T-helper 2 cell (primary cell): ENCODE measurements at places on chromosomes 7 and 10.

DNA sequence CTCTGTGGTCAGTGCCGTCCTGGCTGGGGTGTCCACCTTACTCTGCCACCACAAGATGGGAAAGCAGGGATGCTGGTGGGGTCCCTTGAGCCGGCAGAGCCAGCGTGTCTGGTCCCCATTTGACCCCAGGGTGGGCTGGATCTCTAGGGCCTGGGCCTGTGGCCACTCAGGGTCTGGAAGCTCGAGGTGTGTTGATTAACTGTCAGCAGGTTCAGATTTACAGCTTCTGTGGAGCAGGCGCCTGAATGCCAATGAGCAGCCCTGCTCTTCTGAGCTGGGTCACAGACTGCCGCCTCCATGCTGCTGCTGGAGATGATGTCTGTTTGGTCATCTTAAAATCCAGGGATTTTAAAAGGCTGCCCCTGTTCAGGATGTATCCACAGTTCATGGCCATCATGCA is 11.3 kb upstream of the DPYSL4 start:
- DNase-seq: no peak

DNA sequence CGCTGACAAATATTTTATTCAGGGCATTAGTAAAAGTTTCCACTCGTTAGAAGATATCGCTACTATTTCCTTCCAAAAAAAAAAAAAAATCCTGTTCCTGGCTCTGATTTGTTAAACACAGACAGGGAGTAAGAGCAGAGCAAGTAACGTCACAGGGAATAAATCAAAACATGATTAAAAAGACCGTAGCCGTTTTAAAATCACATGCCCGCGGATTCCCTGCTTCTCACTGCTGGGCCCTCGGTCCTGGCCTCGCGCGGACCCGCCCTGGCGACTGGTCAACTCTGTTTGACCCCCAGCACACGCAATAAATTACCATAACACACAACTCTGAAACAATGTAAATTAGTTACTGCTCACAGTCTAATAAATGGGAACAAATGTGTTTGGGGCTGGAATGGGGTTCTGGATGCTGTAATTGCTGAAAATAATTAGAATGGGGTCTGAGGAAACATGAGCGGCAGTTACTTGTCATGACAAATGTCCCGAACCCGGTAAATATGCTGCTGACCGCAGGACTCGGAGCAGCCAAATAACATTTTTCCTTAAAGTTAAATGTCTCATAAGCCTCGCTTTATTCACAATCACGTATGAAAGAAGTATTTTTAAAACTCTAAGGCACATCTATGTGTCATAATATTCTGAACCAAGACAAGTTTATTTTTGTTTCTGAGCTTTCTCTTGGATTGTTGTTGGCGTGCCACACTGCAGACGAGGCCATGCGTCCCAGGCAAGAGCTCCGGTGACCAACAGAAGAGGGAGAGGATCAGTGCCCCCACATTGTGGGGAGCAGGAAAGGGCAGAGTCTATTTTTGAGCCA is 17.9 kb downstream of the EBF3 start:
- DNase-seq: no peak

GRCh38 chr7:11252705-11253272 is 279.1 kb downstream of the PHF14 start:
- DNase-seq: no peak

DNA sequence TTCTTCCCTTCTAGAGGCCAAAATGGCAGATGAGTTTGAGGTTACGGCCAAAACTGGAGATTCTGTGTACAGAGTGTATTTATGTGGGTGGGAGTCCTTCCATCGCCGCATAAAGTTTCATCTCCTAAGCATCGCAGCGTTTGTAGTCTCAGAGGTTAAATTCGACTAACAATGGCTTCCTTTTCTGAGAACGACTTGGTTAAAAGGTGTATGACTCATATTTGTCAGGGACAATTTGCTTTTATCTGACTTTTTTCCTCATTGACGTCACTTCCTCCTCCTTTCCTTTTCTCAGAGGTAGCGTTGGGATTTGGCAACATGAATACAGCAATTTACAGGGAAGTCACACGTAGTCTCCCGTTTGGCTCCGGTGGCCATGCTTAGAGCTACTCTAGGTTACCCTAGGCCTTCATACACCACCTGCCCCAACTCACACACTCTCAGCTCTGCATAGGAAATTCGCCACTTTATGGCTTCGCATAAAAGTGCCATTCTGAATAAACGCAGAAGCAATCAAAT is 37.6 kb upstream of the TCF7L2 start:
- no peak for DNase-seq

DNA sequence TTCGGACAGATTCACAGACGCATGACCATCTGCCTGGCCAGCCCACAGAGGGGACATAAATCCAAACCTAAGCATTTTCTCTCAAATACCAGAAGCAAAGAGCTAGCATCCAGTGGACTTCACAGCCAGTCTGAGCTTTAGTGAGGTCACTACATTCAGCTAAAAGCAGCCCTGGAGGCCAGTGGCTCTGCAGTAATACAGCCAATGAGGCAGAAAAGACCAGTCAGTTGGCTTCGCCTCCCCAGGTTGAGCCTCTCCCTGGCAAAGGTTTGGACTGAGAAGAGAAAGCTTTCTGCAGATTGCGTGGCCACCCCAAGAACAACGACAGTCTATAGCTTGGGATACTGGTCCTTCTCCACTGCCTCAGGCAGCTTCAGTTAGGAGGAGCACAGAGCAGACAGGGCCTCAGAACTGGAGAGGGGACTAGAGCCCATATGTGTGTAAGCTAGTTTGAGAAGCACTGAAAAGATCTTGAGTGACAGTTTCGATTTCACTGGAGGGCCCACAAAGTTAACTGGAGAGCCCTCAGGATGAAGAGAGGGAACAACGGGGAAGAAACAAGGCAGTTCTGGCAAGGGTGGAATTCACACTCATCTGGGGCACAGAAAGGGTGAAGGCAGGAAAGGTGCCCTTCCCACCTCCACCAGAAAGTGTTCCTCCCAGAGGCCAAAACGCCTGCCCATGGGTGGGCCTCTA is 3.8 kb downstream of the WDR91 start:
- no peak for DNase-seq

- no peak for DNase-seq
Measured at GRCh38 chr10:133442191-133442966, 11.4 kb upstream of the SCART1 start.

DNA sequence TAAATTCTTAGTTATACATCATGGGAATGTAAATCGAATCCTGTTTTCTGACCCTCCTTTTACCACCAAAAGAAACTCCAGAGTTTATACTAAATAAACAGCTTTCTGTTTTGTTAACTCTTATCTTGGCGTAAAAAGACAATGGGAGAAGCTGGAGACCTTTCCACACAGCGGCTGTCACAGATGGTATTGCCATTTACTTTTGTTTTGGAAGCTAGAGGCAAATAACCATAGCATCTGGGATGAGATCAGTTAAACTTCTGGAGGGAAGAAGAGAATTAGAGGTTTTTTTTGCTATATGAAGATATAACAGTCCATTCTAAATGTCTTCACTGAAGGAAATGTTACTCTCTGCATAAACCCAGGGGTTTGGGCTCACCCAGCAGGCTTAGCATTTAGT is 258.9 kb downstream of the REEP3 start:
- DNase-seq: no peak

- no peak for DNase-seq
Measured at GRCh38 chr10:132532179-132532578, 5.4 kb upstream of the INPP5A start.

- DNase-seq: no peak
Measured at GRCh38 chr10:31953080-31953479, 24.4 kb upstream of the ARHGAP12 start.

GRCh38 chr7:28708033-28708951 is 249.8 kb downstream of the TRIL start:
- DNase-seq: no peak

GRCh38 chr7:127189886-127190285 is 62.9 kb downstream of the GRM8 start:
- DNase-seq: no peak

DNA sequence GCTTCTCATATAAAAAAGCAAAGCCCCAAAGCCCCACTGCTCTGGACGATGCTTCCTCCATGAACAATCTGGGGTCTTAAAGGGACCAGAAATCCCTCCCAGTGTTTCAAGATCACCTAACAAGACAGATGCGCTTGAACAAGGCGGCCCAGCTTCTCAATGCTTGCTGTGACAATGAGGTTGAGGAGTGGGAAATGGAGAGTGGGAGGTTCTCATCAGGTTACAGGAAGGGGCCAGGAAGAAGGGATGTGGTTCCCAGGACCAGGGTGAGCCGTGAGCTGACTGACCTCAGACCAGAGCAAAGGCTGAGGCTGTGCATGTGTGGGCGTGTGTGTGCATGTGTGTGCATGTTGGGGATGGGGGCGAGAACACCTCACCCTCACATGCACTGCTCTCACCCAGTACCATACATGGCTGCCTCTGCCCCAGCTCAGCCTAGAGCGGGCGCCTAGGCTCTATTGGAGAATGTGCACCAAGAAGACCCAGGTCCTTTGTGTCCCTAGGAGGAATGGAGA is 220.8 kb upstream of the GPR26 start:
- no peak for DNase-seq

GRCh38 chr10:130809761-130810515 is 501.6 kb downstream of the TCERG1L start:
- no peak for DNase-seq

DNA sequence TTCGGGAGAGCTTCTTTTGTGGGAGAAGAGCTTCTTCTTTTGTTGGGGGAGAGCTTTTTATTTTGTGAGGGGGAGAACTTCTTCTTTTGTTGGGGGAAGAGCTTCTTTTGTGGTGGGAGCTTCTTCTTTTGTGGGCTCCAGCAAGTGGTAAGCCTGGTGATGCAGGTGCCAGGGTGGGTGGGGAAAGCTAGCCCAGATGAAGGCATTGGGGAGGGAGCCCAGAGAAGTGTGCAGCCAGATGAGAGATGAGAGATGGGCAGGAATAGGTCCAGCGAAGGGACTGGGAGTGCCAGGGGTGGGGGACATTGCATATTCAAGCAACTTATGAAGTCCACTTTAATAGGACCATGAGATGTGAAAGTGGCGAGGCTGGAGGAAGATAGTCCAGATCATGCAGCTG is 9.7 kb downstream of the ADRA2A start:
- no peak for DNase-seq

DNA sequence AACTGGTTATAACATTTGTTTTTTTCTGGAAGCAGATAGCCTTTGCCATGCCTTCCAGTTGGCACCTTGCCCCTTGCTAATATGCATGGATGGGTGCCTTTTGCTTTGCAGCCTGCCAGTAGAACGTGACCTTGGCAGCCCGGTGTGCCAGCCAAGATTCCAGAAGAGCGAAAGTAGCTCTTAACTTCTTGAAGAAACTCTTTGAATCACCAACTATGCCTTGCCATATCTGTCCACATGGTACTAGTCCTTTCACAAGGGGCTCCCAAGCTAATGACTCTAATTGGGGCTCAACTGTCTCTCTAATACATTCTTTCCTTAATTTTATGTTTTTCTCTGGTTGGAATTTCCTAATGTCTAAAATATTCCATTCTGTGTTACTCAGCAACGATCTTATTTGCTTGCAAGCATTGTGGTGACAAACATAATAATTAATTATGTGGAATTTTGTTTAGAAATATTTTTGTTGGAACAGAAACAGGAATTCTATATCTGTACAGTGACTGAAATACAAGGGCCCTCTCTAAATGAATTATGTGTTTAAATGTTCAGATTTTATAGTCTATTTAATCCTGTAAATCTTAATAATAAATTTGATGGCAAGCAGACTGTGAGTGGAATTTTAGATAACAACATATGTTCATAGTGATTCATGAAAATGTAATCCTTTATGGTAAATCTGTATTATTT is 45.8 kb downstream of the HDAC9 start:
- no peak for DNase-seq

DNA sequence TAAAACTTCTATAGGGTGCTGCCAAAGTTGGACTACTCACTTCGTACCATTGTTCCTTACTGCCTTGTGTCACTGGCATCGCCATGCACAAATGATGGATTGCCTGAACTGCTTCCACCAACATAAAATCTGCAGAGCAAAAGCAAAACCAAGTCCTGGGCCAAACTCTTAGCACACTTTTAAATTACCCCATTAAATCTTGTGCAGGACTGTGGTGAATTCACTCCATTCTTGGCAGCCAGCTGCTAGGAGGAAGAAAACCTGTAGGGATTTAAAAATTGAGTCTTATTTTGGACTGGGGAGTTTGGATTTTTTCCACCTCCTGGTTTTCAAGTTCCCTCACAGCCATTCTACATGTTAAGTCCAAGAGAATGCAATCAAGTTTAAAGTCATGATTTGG is 646.9 kb downstream of the SORCS3 start:
- no peak for DNase-seq

DNA sequence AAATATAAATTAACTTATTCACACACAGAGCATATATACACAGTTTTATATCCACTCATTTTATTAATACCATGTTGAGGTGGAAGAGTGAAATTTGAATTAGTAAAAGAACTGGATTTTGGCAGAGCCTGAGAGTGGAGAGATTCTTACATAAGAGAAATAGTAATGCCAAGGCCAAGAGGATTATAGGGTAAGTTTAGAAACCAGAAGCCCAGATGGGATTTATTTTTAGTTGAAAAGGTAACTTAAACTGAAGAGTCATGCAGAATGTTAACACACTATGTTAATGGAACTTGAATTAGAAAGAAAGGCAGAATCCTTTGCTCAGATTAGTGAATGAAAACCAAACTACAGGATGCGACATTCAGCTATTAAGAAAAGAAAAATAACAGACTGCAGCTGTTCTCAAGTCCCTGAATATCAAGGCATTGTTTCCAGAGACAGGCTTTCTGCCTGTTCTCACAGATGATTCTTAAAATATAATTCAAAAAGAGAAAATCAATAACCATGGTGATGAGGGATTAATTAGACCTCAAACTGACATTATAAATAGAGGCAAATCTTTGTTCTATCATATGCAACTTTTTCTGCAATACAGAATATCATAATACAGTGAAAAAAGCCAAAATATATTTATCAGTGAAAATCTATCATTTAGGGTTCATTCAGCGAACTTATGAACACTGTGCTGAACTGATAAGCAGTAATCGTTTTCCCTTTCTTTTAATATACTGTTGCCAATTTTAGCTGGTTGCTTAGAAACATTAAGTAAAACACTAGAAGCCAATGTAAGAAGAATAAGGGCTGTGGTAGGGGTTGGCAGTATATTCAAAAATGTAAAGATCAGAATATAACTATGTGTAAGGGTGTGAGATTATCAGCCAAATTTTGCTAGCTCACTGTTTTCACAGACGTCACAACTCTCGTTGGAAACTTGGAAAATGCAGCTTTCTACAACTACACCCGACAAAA is 34.4 kb downstream of the HECTD2 start:
- DNase-seq: no peak
